ENCODE measurements at places on chromosomes 1 and 21. TPM values are rescaled to one million over a fixed set of nuclear protein-coding genes. Genes with fewer than 3 reads are reported as not detected.
A peak's percentile ranks its signal among the peaks of the same experiment; 100 is the strongest.

HSPA6 gene
- 0.18 TPM for total RNA-seq

SLC9C2 gene
- not detected for total RNA-seq

PRAMEF11 gene
- not detected for total RNA-seq

- DNase-seq, result peak; percentile 85
Measured at GRCh38 chr1:31760471-31761470, 3.4 kb downstream of the ADGRB2 start.

DNA sequence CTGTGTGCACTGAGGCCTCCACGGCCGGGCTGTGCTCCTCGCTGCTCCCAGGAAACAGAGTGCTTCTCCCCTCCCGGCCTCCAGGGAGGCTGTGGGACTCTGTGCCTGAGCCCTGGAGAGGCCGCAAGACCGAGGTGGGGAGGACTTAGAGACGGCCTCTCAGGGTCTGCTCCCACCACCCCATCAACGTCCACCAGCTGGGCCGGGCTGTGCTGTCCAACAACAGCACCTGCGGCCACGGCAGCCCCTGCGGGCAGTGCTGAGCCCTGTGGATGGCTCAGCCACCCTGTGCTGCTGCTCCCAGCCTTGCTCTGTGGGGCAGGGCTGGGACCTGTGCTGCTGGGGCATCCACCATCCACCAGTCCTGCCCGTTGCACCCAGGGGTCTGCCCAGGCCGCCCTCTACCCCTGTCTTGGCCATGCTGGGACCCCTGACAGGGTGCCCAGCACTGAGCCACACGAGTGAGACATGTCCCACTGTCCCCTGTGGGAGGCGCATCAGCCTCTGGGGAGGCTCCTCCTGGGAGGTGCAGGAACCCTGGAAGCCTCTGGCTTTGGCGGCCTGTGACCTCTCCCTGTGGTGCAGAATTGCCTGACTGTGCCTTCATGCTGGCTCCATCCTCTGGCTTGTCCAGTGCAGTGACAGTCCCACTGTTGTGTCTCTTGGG, 31.2 kb upstream of the LRRC3 start:
- DNase-seq, result peak; percentile 40

- no peak for DNase-seq
Measured at GRCh38 chr1:182392050-182393028, 749 bp upstream of the GLUL start.

CFAP126 gene
- not detected for total RNA-seq

SLC45A1 gene
- total RNA-seq, result 2.5 TPM
